ENCODE measurements at places on chromosomes 11 and 22.

DNA sequence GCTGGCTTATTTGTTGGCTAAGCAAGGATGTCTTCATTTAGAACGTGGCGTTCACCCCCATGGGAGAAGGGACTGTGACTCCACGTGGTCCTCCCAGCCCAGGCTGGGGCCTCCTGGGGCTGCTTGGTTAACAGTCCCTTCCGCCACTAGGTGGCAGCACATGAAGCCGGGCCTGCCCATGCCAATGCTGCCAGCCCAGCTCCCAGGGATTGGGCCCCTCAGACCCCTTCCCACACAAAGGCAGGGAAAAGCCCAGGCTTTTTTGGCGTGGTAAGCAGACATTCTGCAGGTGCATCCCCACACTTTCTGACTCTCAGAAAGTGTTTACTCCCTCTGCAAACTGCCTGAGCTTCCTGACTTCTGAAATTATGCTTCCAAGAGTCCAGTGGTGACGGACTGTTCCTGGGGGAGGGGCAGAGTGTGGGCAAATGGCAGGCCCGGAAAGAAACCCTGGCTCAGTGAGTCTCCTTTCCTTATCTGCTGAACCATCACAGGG lies 3.1 kb downstream of the CBX6 start:
- peak; percentile 66 for DNase-seq

DNA sequence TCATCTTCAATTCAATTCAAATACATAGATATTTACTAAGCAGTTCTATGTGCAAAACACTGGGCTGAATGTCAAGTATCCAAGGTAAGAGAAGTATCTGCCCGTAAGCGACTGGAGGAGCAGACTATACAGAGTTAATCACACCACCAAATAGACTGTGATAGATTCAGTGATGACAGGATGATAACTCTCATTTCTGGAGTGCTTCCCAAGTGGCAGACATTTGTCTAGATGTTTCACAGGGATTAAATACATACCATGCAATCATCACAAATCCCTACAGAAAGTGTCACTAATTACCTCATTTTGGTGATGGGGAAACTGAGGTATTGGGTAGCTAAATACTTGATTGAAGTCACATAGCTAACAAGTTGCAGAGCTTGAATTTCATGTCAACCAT lies 508.7 kb upstream of the TENM4 start:
- DNase-seq = no peak

- DNase-seq = no peak
Observed at GRCh38 chr11:118142081-118142480, 10.5 kb downstream of the SCN4B start.

DNA sequence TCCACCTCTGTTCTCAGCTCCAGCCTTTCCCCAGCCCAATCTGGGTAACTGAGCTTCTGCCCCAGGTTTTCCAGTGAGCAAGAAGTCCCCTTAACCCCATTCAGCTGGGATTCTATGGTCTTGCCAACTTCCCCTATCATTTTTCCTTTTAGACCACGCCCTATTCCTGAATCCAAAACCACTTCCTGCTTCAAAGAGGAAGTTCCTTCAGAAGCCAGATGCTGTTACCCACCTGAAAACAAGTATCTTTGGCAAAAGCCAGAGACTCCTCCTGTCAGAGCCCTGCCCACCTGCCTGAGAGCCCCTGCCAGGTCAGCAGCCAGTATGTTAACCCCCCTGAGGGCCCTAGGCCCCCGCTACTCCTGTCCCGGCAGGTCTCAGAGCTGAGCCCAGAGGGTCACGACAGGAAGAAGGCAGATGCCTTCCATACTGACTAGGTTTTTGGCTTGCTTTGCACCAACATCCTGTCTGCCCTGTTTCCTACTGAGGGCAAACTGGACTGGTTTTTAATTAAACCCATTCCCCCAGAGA lies 20.3 kb upstream of the MICAL2 start:
- DNase-seq = no peak

DNA sequence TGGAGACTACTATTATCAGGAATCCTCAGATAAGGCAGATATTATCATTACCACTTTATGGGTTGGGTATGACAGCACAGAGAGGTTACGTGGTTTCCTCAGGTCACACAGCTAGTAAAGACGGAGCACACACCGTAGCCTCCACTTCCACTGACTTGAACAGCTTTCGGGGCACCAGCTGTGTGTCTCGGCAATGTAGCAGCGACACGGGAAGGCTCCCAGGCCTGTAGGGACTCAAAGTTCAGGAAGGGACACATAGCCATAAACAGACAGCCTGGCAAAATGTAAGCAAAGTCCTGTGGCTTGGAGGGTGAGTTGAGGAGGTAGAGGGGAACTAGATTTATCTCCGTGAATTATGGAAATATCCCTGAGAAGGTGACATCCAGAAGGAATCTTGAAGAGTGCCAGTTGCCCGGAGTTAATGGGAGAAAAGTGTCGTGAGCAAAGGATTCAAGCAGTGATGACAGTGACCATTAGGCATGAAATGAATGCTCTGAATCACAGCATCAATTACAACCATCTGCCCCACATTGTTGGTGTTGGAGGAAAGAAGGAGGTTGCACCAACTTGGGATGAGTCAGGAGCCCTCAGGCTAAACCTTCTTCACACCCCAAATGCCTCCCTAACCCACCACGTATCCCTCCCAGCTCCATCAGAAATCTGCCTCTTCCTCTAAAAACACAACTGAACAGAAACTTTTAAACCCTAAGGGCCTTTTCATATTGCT lies 106.7 kb upstream of the ASPHD2 start:
- DNase-seq = no peak

DNA sequence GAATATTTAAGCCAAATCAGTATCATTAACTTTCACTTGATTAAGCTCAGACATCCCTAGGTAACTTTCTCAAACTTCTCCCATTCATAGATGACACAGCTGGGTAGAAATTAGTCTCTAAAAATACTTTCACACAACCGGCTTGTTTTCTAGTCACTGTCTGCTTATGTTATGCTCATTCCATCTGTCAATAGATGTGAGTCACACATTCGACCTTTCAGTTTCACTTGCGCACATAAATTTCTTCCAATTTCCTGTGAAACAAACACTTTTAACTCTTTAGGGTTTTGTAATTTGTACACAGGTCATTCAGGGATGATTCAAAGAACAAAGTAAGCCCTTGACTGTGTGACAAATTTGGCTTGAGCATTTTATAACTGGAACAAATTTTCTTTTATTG lies 723.0 kb downstream of the KCNA4 start:
- DNase-seq = no peak

DNA sequence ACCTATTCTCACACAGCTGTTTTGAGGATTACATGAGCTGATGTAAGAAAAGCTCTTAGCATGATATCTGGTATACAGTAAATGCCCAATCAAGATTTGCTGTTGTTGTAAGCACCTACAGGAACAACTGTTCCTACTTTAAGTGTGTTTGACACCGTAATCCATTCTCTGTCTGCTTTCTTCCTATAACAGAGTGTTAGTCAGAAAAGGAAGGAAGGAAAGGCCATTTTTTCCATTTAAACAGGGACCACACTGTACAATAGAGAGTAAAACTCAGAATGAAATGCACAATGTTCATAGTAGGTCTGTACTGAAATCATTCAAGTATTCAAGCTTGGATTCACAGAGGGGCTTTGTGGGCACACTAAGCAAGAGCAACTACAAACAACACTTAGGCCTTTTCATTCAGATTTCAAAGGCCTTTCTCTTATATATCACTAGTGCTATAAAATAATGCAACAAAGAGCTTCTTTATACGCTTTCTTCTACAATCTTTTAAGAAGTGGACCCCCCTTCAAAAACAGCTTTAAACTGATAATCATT lies 21.5 kb downstream of the MTCH2 start:
- no peak for DNase-seq

DNA sequence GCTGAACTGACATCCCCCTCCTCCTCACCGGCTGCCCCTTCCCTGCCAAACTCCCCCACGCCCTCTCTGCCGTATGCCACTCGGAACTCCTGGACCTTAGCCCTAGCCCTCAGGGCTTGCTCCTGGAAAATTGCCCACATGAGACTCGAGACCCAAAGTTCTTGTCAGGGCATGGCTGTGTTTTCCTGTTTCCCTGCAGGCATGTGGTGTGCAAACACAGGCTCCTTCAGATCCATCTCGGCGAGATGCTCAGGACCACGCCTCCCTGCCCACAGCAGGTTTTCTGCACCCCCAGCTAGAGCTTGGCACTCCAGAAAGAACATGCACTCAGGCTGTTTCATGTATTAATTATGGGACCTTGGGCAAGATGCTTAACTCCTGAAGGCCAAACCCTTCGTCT lies 1480.4 kb downstream of the BRD1 start:
- DNase-seq = no peak

- no peak for DNase-seq
Observed at GRCh38 chr22:35337932-35338331, 38.2 kb downstream of the TOM1 start.

- no peak for DNase-seq
Observed at GRCh38 chr11:60777106-60777505, 8.0 kb upstream of the MS4A10 start.

DNA sequence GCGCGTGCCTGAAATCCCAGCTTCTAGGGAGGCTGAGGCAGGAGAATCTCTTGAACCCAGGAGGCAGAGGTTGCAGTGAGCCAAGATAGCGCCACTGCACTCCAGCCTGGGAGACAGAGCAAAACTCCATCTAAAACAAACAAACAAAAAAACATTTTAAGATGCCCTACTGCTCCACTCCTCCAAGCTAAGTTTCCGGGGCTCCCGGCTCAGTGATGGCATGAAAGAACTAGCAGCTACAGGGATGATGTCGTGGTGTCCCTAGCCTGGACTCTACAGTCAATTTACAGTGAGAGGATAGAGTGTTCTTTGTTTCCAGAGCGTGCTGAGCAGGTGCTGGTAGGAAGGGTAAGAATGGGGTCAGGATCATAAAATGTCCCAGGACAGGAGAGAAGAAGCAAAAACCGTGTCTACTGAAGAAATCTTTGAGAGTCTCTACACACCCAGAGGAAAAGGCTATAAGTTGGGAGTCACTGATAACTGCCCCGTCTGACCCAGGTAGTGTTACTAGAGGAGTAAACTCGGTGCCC lies 1.2 kb upstream of the ZBTB3 start:
- DNase-seq = no peak

DNA sequence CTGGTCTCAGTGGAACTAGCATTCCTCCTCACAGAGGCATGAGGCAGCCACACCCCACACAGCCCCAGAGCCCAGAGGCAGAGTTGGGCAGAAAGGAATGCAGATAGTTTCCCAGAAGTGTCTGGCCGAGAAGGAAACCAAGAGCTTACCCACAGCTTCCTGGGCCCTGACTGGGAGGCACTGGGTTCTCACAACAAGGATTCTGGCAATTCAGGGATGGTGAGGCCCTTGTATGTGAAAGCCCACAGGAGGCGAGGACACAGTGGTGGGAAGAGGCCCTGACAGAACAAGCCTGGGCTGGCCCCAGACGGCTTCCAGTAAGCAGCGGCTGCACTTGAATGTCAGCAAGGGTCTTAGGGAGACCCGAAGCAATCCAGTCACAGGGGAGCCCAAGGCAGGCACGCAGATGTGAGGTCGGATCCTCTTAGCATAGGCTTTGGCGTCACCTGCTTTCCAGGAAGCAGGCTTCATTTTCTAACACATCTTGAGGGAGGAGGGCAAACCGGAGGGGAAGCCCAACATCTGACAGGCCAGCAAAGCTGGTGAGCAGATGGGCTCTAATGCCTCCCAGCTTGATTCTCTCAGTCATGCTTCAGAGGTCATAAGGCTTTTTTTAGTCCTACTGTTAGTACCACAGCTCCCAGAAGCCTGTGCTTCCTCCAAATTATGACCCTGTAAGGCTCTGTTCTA lies 78.3 kb upstream of the AKIP1 start:
- DNase-seq = no peak

DNA sequence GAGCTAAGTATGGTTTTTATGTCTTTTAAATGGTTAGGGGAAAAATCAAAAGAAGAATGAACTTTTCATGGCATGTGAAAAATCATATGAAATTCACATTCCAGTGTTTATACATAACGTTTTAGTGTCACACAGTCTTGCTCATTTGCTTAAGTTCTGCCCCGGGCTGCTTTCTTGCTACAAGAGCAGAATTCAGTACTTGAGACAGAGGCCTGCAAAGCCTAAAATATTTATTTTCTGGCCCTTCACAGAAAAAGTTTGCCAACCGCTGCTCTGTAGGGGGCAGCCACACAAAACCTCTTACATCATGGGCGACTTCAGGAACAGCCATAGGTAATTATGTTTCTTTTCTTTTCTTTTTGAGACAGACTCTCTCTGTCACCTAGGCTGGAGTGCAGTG lies 1.0 kb upstream of the ATG2A start:
- DNase-seq = peak; percentile 45

GRCh38 chr22:19003508-19003907 lies 67.4 kb upstream of the PRODH start:
- DNase-seq = no peak

DNA sequence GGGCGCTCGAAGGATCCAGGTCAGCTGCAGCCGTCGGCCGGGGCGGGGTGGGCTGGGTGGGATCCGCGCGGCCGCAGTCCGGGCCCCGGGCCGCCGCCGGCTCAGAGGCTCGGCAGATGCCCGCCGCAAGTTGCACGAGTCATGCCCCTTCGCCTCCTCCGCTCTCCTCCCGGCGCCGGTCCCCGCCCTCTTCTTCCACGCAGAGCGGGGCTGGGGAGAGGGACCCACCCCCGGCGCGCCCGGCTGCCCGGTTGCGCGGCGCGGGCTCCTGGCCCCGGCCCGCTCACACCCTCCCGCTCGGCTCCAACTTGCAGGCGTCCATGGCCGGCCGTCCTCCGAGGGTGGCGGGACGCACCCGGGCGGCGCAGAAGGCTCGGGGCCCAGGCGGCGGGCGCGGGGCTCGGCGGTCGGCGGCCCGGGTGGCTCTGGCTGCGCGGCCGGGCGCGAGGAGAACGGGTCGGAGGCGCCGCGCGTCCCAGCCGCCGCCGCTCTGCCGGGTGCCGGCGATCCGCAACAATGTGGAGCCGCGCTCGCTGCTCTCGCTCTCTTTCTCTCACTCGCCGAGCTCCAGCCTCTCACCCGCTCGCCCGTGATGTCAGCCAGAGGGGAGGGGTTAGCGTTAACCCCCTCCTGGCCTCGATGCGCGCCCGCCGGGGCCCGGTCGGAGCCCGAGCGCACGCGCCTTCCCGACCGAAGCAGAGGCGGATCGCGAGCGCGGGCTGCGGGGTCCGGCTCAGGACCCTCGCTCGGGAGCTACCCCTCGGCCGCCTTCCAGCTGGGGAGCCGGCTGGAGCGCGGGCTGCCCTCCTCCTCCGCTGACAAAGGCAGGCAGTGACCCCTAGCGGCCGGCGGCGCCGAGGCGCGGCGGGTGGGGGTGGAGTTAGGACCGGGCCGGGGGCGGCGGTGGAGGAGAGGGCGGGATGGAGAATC lies at the start of gene NECTIN1:
Gene NECTIN1 (minus strand): TSS at position 550 of the 930 bp plus-strand sequence. CDS start 647 bp downstream, outside the sequence.
- peak; percentile 89 for DNase-seq
